ENCODE measurements at places on chromosomes 1 and 21. TPM values are rescaled to one million over a fixed set of nuclear protein-coding genes. Genes with fewer than 3 reads are reported as not detected.

- H3K27ac ChIP-seq, result no peak overlapping the region
- H3K27me3 ChIP-seq, result no peaks in the 10 kb centered on the region
These were observed 69.2 kb upstream of the MAGI3 start for GRCh38 chr1:113320972-113321680.

DNA sequence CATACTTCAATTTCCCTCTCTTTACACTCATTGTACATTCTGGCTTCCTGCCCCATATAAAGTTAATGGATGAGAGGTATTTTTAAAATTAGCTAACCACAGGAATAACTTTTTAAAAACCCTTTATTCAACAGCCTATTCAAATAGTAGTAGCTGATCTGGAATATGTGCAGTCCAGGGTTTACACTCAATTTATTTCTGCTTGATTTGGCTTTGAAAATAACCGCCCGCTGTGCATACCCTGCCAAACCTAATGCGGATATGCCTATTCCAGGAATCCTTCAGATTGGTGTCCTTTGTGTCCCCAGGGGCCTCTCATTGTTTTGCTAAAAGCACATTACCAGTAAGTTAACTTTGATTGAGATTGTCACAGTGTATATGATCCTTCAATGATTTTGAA, 1686.2 kb downstream of the PLA2G4A start:
- no peaks in the 10 kb centered on the region for H3K36me3 ChIP-seq
- no peak overlapping the region for H3K27ac ChIP-seq
- no peak for DNase-seq

- H3K27ac ChIP-seq, result peak within 1 kb of the TSS; percentile 72
- H3K4me1 ChIP-seq, result no peaks in the 10 kb centered on the region
- no peak within 1 kb of the TSS for H3K4me3 ChIP-seq
- no peaks in the 10 kb centered on the region for H3K27me3 ChIP-seq
- H3K36me3 ChIP-seq, result no peaks in the 10 kb centered on the region
These were observed at the start of gene MAP3K7CL for GRCh38 chr21:29130270-29130969. MAP3K7CL (plus strand) TSS chr21:29130644; CDS start chr21:29133345, 2,701 bp downstream.

- no peak overlapping the region for H3K27ac ChIP-seq
- no peaks in the 10 kb centered on the region for H3K4me1 ChIP-seq
- no peak overlapping the region for H3K4me3 ChIP-seq
- no peaks in the 10 kb centered on the region for H3K36me3 ChIP-seq
- no peaks in the 10 kb centered on the region for H3K27me3 ChIP-seq
These were observed 48.6 kb downstream of the RPS6KA1 start for GRCh38 chr1:26578167-26578566.

DNA sequence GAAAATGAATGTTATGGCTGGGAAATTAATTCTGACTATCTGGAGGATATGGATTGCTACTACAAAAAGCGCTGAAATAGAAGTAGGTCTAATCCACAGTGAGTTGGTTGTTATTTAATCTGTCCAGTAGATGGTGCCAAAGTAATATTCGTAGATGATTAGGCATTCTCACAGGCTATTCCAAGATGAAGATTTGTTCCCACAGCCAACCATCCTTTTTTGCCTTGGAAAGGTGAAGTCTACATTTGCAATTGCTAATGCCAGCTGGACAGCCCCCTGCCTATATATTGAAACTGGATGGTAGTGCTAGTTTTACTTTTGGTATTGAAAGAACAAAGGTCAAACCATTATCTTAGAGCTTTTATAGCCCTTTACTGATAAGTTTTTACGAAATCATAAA, 43.8 kb downstream of the RBM11 start:
- H3K27ac ChIP-seq, result no peak overlapping the region
- H3K4me1 ChIP-seq, result no peaks in the 10 kb centered on the region
- H3K36me3 ChIP-seq, result no peaks in the 10 kb centered on the region
- DNase-seq, result no peak

The AMY1A gene
- total RNA-seq, result not detected

The TMEM52 gene
- 1.6 TPM for total RNA-seq
